ENCODE measurements at places on chromosomes 12 and 14.
A peak's percentile ranks its signal among the peaks of the same experiment; 100 is the strongest.

DNA sequence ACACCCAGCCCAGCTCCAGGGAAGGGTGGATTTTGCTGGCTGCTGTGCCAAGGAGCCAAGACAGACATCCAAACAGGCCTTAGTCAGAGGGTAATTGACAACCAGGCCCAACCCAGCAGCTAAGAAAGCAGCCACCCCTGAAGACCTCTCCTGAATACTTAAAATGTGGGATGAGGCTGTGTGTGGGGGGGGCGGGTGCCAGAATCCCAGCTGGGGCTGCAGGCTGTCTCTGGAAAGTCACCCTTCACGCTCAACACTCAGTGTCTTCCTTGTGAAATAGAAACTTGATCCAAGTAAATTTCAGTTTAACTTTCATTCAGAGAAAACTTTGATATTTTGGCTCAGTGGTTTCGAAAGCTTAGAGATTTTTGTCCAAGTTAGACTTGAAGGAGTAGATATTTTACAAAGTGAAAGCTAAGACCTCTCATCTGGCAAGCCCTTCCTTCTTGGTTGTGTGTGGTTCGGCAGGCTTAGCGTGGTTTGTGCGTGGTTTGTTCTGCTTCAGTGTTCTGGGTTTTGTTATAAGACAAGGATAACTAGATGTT lies 5.1 kb downstream of the PAPLN start:
- DNase-seq: no peak

GRCh38 chr12:106073179-106073578 lies 65.6 kb downstream of the NUAK1 start:
- no peak for DNase-seq

- DNase-seq: no peak
Observed at GRCh38 chr14:65075628-65076325, 26.5 kb downstream of the MAX start.

DNA sequence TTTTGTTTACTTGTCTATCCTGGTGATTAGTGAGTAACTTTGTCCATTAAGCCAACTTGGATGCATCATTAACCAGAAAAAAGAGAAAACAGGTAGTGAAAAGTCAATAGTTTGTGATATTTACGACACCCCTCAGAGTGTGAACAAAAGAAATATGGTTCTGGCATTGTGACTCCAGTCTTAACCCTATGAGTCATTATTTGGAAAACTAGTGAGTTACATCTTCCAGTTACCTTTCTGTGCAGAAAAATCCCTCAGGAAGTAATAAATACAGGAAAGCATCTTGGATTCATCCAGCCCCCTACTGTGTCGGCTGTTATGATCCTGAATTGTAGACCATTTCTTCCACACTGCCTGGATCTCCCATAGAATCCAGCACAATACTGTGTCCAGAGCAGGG lies 379.1 kb downstream of the GALC start:
- DNase-seq: no peak

- DNase-seq: peak; percentile 8
Observed at GRCh38 chr12:93526786-93527428, 45.6 kb upstream of the SOCS2 start.
